ENCODE measurements at places on chromosomes 6 and 20. TPM values are rescaled to one million over a fixed set of nuclear protein-coding genes. Genes with fewer than 3 reads are reported as not detected.

DNA sequence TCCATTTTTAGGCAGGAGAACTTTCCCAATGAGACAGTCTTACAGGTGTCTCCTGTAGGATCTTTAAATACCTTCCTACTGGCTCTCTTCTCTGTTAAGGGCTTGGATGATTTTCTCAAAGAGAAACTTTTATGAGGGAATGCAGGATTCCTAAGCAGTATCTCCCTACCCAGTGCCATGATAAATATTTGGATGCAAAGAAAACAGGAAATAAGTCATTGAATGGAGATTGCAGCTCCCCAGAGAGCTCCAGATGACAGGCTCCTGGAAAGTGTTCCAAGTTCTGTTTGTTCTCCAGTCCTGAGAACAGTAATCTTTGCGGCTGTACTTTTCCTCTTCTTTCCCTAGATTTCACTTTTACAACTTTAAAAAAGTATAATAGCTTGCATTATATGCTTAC, 2.4 kb upstream of the SCGN start:
- H3K27ac ChIP-seq, result no peak overlapping the region
- H3K4me1 ChIP-seq, result no peaks in the 10 kb centered on the region
- no peak overlapping the region for H3K4me3 ChIP-seq
- no peak for DNase-seq
- H3K36me3 ChIP-seq, result no peaks in the 10 kb centered on the region

DNA sequence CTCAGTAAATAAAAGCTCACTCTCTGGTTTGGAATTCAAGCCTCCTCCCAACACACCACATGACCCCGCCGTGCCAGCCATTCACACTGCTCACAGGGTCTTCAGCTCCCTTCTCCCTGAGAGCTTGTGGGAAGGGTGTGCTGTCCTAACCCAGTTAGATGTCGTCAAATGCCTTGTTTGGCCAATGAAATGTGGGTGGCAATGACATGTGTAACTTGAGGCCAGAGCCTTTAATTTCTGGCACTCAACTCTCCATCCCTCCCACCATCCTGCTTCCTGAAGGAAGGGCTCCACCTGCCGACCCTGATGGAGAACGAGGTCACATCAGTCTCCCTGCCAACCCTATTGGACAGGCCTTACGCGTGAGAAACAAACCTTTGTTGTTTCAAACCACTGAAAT, 224.5 kb upstream of the AGPAT4 start:
- H3K36me3 ChIP-seq, result no peaks in the 10 kb centered on the region
- peaks cover 34% of the 10 kb centered on the region for H3K27me3 ChIP-seq
- H3K27ac ChIP-seq, result no peak overlapping the region
- H3K4me3 ChIP-seq, result no peak overlapping the region
- H3K4me1 ChIP-seq, result peaks cover 2% of the 10 kb centered on the region
- no peak for DNase-seq

DNA sequence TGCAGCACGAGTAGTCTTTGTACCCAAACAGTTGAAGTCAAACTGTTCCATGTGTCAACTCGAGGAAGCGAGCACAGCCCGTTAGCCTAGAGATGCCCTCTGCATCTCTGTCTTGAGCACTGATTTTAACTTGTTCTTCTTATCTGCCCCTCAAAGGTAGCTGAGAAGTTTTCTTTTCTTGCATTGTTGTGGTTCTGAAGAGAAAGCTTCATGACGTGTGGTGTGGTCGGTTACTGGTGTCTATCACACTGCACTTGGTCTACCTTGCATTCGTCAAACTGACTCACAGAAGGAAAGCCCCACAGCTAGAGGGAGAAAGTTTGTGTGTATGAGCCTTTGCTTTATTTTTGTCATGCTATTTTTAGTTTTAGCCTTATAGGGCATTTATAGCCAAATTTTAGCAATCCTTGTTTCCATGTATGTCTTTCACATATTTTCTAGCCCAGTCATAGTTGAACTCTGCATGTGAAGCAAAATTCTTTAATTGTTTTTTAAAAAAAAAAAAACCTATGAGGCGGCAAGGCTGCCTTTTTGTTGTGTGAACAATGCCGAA, 115.1 kb downstream of the JAG1 start:
- H3K4me1 ChIP-seq, result peaks cover 9% of the 10 kb centered on the region
- no peaks in the 10 kb centered on the region for H3K27me3 ChIP-seq
- H3K4me3 ChIP-seq, result peak overlapping the region; percentile 4
- DNase-seq, result no peak
- peaks cover 6% of the 10 kb centered on the region for H3K36me3 ChIP-seq

GRCh38 chr6:29943053-29943966, 978 bp downstream of the HLA-A start:
- DNase-seq, result peak; percentile 76
- H3K27ac ChIP-seq, result peak overlapping the region; percentile 100
- peaks cover 33% of the 10 kb centered on the region for H3K4me1 ChIP-seq

DNA sequence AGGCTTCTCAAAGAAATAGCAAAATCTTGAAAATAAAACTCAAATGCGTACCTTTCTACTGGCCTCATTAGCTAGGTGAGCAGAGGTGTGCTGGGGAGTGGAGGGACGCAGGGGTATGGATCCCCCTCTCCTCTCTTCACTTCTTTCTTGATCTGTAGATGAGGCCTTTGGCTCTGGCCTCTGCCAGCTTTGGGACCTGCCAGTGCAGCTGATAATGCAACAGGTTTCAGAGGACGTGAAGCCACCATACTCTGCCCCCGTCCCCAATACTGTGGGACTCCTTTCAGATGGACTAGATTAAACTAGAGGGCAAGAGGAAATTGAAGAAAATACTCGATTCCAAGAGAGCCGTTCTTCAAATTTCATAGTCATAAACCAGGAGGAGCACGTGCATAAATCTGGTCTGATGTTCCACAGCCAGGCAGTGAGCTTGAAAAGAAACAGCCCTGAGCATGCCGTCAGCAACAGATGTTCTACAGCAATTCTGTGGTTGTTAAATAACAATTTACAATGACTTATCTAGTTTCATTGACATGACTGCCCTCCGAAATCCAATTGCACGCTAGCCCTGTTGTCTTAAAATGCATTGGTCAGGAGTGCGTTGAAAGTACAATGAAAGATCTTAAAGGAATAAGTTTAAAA, 245.3 kb upstream of the FOXQ1 start:
- no peak overlapping the region for H3K27ac ChIP-seq
- H3K36me3 ChIP-seq, result no peaks in the 10 kb centered on the region
- no peak overlapping the region for H3K4me3 ChIP-seq
- DNase-seq, result no peak
- H3K27me3 ChIP-seq, result peaks cover 42% of the 10 kb centered on the region
- H3K4me1 ChIP-seq, result no peaks in the 10 kb centered on the region

- H3K27me3 ChIP-seq, result peaks cover 17% of the 10 kb centered on the region
- no peaks in the 10 kb centered on the region for H3K36me3 ChIP-seq
- no peak for DNase-seq
- no peak overlapping the region for H3K27ac ChIP-seq
Observed at GRCh38 chr6:36650848-36651478, 27.6 kb upstream of the CDKN1A start.

- H3K27ac ChIP-seq, result no peak overlapping the region
- H3K27me3 ChIP-seq, result peaks cover 6% of the 10 kb centered on the region
- no peaks in the 10 kb centered on the region for H3K4me1 ChIP-seq
- no peaks in the 10 kb centered on the region for H3K36me3 ChIP-seq
- H3K4me3 ChIP-seq, result no peak overlapping the region
Observed at GRCh38 chr6:44202972-44203750, 13.6 kb upstream of the MYMX start.

DNA sequence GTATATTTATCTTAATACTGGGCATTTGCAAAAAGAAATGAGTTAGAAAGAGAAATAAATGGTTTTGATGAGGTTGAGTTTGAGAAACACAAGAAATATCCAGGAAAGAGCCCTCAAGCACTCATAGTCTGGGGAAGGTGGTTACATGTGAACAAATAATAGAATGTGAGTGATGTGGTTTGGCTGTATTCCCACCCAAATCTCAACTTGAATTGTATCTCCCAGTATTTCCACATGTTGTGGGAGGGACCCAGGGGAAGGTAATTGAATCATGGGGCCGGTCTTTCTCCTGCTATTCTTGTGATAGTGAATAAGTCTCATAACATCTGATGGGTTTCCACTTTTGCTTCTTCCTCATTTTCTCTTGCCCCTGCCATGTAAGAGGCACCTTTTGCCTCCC, 334.1 kb downstream of the COL12A1 start:
- no peak overlapping the region for H3K27ac ChIP-seq
- H3K36me3 ChIP-seq, result peaks cover 5% of the 10 kb centered on the region
- no peak for DNase-seq

DNA sequence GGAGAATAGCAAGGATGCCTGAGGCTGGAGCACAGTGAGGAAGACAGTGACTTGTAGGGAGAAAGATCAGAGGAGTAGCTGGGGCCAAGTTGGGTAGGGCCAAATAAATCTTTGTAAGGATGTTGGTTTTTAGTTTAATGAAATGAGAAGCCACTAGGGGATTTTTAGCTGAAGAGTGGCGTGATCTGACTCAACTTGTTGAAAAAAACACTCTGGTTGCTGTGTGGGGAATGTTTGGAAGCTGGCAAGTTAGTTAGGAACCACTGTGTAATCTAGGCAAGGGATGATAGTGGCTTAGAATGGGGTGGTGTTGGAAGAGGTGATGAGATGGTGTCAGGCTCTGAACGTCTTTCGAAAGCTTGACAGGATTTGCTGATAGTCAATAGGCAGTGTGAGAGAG, 176.1 kb upstream of the HDDC2 start:
- H3K27ac ChIP-seq, result no peak overlapping the region
- peaks cover 9% of the 10 kb centered on the region for H3K27me3 ChIP-seq
- H3K4me1 ChIP-seq, result no peaks in the 10 kb centered on the region
- H3K36me3 ChIP-seq, result no peaks in the 10 kb centered on the region
- H3K4me3 ChIP-seq, result no peak overlapping the region
- no peak for DNase-seq

DNA sequence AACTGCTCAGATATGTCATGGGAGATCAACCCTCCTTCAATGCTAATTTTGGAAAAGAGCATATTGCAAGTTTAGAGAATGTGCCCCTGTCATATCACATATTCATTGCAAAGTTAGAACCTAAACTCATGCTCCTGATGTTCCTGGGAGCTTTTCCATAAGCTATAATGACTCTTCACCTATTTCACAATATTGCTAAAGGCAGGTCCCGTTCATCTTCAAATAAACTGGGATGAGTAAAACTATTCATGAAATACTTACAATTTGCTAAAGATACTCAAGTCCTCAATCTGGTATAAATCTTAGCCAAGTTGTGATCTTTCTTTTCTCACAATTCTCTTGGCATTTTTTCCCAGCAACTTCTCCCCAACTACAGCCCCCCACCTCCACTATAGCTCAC, 121.7 kb upstream of the TNFAIP3 start:
- H3K4me1 ChIP-seq, result peaks cover 14% of the 10 kb centered on the region
- H3K4me3 ChIP-seq, result no peak overlapping the region
- H3K36me3 ChIP-seq, result no peaks in the 10 kb centered on the region
- no peak for DNase-seq
- H3K27me3 ChIP-seq, result peaks cover 2% of the 10 kb centered on the region

- no peaks in the 10 kb centered on the region for H3K27me3 ChIP-seq
- no peak for DNase-seq
- H3K4me1 ChIP-seq, result peaks cover 33% of the 10 kb centered on the region
- peaks cover 16% of the 10 kb centered on the region for H3K36me3 ChIP-seq
Observed at GRCh38 chr20:58901488-58902402, 49.2 kb downstream of the GNAS start.

- no peak for DNase-seq
- peaks cover 3% of the 10 kb centered on the region for H3K4me1 ChIP-seq
- no peak overlapping the region for H3K27ac ChIP-seq
Observed at GRCh38 chr6:7100753-7101081, 7.0 kb upstream of the RREB1 start.

GRCh38 chr6:61989616-61990015, 296.4 kb downstream of the KHDRBS2 start:
- H3K27me3 ChIP-seq, result no peaks in the 10 kb centered on the region
- no peak overlapping the region for H3K27ac ChIP-seq
- no peak overlapping the region for H3K4me3 ChIP-seq

- DNase-seq, result no peak
- no peaks in the 10 kb centered on the region for H3K36me3 ChIP-seq
- no peaks in the 10 kb centered on the region for H3K27me3 ChIP-seq
- H3K4me1 ChIP-seq, result peaks cover 53% of the 10 kb centered on the region
- peak overlapping the region; percentile 63 for H3K4me3 ChIP-seq
- peak overlapping the region; percentile 71 for H3K27ac ChIP-seq
Observed at GRCh38 chr6:52389626-52390360, 27.8 kb downstream of the PAQR8 start.

DNA sequence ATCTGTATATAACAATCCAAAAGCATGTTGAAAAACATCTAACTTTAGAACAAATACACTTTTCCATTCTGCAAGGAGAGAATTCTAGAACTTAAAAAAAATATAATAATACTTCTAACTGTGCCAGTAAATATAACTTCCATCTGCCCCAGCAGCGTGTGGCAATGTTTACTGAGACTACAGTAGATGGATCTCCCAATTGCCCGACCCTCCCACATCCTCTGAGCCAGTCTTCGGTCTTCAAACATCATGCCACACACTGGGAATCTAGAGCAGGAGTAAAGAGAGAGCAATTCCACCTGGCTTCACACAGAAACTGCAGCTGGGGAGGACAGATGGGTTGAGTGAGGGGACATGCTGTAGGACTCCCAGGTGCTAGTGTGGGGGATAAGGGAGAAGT, 121.3 kb upstream of the NHSL1 start:
- no peaks in the 10 kb centered on the region for H3K4me1 ChIP-seq
- peaks cover 2% of the 10 kb centered on the region for H3K27me3 ChIP-seq
- H3K27ac ChIP-seq, result no peak overlapping the region
- H3K4me3 ChIP-seq, result no peak overlapping the region

DNA sequence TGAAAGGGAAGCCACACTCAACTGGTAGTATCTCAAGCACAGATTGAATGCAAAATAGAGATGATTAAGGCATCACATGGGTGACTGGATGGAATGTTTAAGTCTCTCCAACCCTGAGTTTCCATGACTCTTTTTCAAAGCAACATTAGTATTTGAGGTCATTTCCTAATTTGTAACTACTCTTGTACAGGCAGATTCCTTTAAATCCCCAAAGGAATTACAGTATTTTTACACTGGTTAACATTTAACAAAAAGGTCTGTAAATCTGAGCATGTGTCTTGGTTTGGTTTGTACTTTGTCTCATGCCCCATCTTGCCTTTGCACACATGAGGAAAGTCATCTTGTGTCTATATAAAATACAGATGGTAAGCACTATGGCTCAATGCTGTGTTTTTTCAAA, 15.1 kb downstream of the RMND1 start:
- H3K4me3 ChIP-seq, result no peak overlapping the region
- no peak overlapping the region for H3K27ac ChIP-seq
- H3K4me1 ChIP-seq, result peaks cover 13% of the 10 kb centered on the region
- no peaks in the 10 kb centered on the region for H3K27me3 ChIP-seq
- no peak for DNase-seq
- peaks cover 6% of the 10 kb centered on the region for H3K36me3 ChIP-seq

GRCh38 chr20:45325371-45325770, 17.3 kb upstream of the MATN4 start:
- no peak for DNase-seq
- no peak overlapping the region for H3K4me3 ChIP-seq
- H3K27ac ChIP-seq, result no peak overlapping the region
- H3K4me1 ChIP-seq, result peaks cover 6% of the 10 kb centered on the region
- no peaks in the 10 kb centered on the region for H3K27me3 ChIP-seq

Gene SLC22A7
- total RNA-seq, result not detected

Gene ENPP3
- total RNA-seq, result 0.81 TPM

Gene ADGRG6
- not detected for total RNA-seq

Gene FNDC11
- 0.31 TPM for total RNA-seq

Gene SLC35F1
- not detected for total RNA-seq

Gene BPIFB2
- not detected for total RNA-seq

Gene TMC2
- total RNA-seq, result not detected

Gene HLA-DPB1
- total RNA-seq, result 14.7 TPM

Gene GSTA1
- total RNA-seq, result not detected

Gene CLPSL2
- not detected for total RNA-seq

Gene DYNLT2
- total RNA-seq, result 2.6 TPM

Data from natural killer cell treated with Interleukin-12 subunit alpha and Interleukin-12 subunit beta and Interleukin-15 and Interleukin-18, amount 100 ng/mL, for 72 hours (primary cell).